RWPE2 (cell line): ENCODE measurements at places on chromosomes 11 and 22.

GRCh38 chr22:37218771-37219411 lies 6.6 kb upstream of the SSTR3 start:
- no peak for DNase-seq

- no peak for DNase-seq
Measured at GRCh38 chr11:47995360-47995769, 15.0 kb downstream of the PTPRJ start.

- no peak for DNase-seq
Measured at GRCh38 chr11:45252134-45252856, 33.8 kb downstream of the SYT13 start.

DNA sequence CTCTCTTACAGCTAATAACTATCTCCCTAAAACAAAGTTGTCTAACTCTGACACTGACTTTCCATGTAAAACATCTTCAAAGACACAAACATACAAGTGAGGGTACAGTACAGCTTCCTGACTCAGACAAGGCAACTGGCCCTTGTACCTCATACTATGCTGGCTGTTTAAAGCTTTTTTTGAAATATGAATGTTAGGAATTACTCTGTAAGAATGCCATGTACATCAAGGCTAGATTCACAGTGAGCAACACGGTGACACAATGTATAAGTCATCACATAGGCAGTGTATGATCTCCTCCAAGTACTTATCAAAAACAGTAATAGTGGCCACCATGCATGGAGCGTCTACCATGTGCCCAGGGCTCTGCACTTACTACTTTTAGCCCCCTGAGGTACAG lies 28.6 kb downstream of the ALG8 start:
- no peak for DNase-seq

- no peak for DNase-seq
Measured at GRCh38 chr11:63855975-63856374, 17.1 kb downstream of the MARK2 start.
